ENCODE measurements at places on chromosomes 13 and 19.

- peaks cover 62% of the 10 kb centered on the region for H3K36me3 ChIP-seq
- no peak overlapping the region for H3K4me3 ChIP-seq
- H3K27me3 ChIP-seq: no peaks in the 10 kb centered on the region
- DNase-seq: no peak
- H3K4me1 ChIP-seq: no peaks in the 10 kb centered on the region
- no peak overlapping the region for H3K27ac ChIP-seq
Observed at GRCh38 chr13:111280681-111281585, 39.5 kb upstream of the TEX29 start.

DNA sequence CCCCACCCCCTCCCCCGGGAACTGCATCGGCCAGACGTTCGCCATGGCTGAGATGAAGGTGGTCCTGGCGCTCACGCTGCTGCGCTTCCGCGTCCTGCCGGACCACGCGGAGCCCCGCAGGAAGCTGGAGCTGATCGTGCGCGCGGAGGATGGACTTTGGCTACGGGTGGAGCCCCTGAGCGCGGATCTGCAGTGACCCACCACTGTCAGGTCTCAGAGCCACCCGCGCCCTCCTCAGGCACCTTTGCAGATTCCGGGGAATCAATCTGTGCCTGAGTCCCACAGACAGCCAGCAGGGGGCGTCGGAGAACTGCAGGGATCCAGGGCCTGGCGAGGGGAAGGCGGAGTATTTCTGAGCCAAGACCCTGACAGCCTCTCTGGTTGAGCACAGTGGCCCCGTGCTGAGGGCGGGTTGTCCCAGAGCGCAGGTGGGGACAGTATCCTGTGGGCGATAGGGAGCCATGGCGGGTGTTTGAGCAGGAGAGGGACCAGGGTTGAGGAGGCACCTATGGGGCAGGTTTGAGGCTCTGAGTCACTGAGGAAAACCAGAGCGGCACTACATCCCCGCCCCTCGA, 30.4 kb upstream of the CYP4F8 start:
- DNase-seq: peak; percentile 67
- H3K36me3 ChIP-seq: no peaks in the 10 kb centered on the region
- no peak overlapping the region for H3K4me3 ChIP-seq
- no peak overlapping the region for H3K27ac ChIP-seq

GRCh38 chr19:43923875-43924274, 11.2 kb downstream of the ZNF45 start:
- no peak for DNase-seq
- H3K4me3 ChIP-seq: no peak overlapping the region
- no peak overlapping the region for H3K27ac ChIP-seq
- no peaks in the 10 kb centered on the region for H3K4me1 ChIP-seq
- peaks cover 89% of the 10 kb centered on the region for H3K36me3 ChIP-seq

DNA sequence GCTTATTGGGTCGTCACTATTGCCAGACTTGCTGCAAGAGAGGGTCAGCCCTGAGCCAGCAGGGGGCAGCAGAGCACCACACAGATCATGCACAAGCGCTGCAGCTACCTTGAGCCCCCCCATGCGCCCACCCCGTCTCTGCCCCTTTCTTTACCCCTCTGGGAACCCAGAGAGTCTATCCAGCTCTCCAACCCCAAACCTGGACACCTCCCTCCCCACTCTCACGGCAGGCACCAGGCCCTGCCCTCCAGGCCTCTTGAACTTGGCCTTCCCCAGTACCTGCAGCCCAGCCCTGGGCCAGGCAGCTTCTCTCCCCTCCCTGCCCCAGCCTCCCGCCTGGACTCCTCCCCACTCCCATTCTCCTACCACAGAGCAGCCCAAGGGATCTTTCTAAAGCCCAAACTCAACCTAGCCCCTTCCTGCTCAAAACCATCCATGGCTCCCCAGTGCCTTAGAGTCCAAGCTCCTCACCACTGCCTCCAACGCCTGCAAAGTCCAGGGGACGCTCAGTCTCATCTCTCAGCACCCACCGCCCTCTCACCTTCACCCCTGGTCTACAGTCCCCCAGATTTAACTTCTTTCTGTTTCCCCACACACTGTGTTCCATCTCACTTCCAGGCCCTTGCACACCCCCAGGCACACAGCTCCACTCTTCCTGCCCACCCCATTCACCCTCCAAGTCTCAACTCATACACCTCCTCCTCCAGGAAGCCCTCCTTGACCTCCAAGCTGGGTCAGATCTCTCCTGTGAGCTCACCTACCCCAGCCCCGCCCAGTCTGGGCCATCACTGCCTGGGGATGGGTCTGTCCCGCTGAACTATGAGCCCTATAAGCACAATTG, 9.4 kb upstream of the CEACAM16 start:
- H3K36me3 ChIP-seq: peaks cover 5% of the 10 kb centered on the region
- H3K27ac ChIP-seq: no peak overlapping the region
- no peak overlapping the region for H3K4me3 ChIP-seq
- no peaks in the 10 kb centered on the region for H3K27me3 ChIP-seq

- H3K4me3 ChIP-seq: peak overlapping the region; percentile 89
- H3K36me3 ChIP-seq: peaks cover 6% of the 10 kb centered on the region
- no peaks in the 10 kb centered on the region for H3K27me3 ChIP-seq
- DNase-seq: no peak
Observed at GRCh38 chr13:114130131-114130836, 2.1 kb downstream of the RASA3 start.

DNA sequence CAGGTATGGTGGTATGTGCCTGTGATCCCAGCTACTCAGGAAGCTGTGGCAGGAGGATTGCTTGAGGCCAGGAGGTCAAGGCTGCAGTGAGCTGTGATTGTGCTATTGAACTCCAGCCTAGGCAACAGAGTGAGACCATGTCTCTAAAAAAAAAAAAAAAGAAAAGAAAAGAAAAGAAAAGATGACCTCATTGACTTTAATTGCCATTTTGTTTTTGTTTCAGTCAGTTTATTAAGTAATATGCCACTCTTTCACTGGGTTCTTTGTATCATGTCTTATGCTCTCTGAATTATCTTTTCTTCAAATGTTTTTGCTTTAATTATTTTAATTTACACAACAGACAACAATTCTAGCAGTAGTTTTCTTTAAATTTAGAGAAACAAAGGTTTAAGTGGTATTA, 293.8 kb downstream of the TSHZ3 start:
- H3K27me3 ChIP-seq: no peaks in the 10 kb centered on the region
- DNase-seq: no peak
- no peaks in the 10 kb centered on the region for H3K4me1 ChIP-seq
- no peak overlapping the region for H3K4me3 ChIP-seq
